Esophagus muscularis mucosa (tissue), 4 donors: ENCODE measurements at places on chromosomes 6 and 20.
A peak's percentile ranks its signal among the peaks of the same experiment; 100 is the strongest.

DNA sequence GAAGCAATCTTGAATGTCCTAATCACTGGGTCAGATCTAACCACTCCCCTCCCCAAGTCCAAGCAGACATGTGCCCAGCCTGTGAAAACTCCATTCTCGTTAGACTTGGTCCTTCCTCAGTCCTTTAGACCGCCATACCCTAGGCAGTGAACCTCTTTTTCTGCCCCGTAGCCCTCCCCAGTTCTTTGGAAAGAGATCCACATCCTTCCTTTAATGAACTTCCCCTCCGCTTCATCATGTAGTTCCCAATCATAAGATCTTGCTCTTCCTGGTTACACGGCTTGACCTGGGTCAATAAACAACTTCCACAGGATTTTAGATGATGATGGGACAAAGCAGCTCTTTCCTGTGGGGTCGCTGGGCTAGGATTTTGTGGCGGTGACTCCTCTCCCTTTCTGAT is 9.6 kb downstream of the AHCY start:
- no peak for DNase-seq

GRCh38 chr6:33781131-33781975 is 7.6 kb downstream of the LEMD2 start:
- DNase-seq, result no peak

DNA sequence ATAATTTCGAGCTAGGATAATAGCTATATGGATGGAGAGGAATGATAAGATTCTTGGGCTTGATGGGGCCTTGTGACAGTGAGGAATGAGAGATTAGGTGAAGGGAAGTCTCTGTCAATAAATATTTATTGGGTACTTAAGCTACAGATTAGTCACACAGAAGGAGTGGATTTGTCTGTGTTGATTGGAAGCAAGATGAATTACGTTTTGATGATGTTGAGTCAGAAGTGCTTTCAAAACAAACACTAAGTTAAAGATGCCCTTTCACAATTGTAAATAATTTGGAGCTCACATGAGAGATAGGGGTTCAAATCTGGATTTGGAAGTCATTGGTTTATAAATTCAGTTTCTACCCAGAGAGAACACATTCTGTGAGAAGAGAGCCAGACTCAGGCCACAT is 834.2 kb downstream of the KIF16B start:
- DNase-seq, result no peak

- DNase-seq, result peak; percentile 64
Observed at GRCh38 chr6:29490552-29490951, 2.8 kb upstream of the MAS1L start.

- DNase-seq, result no peak
Observed at GRCh38 chr6:90412538-90413369, 116.1 kb upstream of the BACH2 start.

DNA sequence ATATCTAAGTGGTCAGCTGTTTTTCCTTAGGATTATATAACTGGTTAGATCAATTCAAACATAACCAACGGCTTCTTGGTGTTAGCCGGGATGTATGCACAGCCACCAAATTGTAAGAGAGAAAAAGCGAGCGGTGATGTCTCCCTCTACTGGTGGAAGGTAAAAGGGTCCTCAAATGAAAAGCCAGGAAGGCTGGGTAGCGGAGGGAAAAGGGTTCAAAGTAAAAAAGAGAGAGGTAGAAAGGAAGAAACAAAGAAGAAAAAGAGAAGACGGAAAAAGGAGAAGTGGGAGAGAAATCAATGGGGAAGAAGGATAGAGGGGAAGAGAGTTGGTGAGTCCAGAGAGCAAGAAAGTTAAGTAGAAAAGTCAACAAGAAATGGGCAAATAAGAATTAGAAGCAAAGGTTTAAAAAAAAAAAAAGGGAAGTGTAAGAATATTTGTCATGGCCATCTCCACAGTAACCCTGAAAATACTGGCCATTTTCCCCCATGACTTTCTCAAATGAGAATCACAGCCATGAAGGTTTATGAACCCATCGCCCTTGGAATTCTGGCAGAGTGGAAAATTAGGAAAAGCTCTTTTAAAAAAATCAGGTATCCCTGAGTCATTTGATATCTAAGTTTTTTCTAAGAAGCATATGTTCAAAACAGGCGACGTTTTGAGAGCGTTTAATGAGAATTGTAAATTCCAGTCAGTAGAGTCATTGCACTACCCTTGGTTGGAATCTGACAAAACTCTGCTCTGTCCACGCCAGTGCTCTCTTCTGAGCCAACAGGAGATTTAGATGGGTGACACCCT is 155.6 kb upstream of the SNX9 start:
- DNase-seq, result no peak

DNA sequence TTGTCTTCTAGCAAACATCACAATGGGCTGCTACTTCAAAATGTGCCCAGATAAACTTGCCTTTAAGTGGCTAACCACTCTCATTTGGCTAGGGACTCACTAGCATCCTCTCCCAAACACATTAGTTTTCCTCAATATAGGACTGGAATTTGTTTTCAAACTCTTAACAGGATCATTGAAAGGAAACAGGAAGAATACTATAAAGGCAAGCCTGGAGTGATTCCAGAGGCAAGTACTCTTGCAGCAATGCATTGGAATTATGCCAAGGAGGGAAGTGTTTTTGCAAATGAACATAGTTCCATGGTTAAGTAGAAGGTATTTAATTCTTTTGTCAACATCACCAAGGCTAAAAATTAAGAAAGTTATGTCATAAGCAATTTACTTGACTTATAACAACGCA is 12.2 kb downstream of the EPHA7 start:
- no peak for DNase-seq

DNA sequence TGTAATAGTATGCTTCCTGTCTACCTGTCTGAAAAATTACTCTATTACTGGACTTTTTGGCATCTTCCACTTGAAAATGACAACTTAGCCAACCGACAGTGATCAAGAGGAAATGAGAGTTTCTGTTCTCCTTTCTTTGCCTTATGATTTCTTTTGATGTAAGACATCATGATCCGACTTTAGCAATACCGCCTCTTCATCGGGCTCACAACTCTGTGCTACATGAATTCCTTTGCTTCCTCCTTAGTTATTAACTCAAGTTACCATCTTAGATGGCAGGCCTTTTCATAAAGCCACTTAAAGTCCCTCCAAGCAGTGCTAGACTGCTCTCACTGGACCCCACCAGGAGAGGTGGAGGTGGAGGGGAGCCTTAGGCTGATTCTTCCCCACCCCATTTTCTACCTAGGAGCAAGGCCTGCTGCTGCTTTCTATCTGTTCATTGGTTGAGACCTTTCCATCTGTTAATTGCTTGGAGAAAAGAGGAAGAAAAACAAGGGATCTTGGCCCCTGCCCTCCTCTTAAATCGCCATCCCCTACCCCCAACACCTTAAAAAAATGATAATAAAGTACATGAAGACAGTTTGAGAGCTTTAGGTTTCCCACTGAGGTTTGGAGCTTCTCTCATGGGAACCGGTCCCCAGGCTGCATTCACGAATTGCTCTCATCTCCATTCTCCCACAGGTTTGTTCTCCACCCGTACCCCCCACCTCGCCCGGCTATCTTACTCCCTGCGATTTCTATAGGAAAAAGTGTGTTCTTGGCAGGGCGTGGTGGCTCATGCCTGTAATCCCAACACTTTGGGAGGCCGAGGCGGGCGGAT is 21.6 kb upstream of the MCM3 start:
- no peak for DNase-seq

DNA sequence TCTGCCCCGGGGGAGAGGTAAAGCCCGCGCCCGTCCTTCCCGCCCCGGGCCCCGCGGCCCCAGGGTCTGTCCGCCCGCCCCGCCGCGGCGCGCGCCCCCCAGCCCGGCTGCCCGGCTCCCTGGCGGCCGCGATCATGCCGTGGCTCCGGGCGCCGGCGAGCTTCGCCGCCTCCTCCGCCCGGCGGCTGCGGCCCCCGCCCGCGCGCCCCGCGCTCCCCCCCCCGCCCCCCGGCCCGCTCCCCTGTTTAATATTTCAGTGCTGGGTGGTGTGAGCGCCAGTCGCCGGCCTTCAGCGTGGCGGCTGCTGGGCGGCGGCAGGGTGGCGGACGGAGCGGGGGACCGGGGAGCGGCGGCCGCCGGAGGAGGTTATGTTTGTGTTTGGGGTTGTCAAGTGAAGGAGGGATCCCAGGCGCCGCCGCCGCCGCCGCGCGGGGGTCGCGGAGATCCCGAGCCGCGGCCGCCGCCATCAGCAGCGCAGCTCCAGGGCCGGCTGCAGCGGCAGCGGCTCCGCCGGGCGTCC is at the start of gene HIVEP1:
Gene HIVEP1, plus strand, starts transcription at position 275 of the 520 bp plus-strand sequence. CDS start 3,317 bp downstream, outside the sequence.
- no peak for DNase-seq

DNA sequence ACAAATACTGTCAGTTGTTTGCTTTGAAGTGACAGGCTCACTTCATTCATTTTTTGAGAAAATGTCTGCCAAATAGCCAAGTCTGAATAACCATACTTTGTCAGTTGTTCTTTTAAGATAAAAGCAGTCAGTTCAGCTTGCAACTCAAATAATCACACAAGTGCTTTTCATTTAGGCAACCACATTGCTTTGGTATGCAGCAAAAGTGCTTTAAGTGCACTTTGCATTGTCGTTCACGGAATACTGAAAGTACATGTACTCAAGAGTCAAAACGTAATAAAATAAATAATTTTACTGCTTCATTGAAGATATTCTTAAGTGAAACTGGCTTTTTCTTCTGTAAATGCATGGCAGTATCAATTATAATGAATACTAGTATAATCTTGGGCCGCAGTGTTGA is 107.2 kb downstream of the MMS22L start:
- DNase-seq, result no peak

GRCh38 chr20:13029687-13030375 is 21.1 kb downstream of the SPTLC3 start:
- DNase-seq, result no peak

DNA sequence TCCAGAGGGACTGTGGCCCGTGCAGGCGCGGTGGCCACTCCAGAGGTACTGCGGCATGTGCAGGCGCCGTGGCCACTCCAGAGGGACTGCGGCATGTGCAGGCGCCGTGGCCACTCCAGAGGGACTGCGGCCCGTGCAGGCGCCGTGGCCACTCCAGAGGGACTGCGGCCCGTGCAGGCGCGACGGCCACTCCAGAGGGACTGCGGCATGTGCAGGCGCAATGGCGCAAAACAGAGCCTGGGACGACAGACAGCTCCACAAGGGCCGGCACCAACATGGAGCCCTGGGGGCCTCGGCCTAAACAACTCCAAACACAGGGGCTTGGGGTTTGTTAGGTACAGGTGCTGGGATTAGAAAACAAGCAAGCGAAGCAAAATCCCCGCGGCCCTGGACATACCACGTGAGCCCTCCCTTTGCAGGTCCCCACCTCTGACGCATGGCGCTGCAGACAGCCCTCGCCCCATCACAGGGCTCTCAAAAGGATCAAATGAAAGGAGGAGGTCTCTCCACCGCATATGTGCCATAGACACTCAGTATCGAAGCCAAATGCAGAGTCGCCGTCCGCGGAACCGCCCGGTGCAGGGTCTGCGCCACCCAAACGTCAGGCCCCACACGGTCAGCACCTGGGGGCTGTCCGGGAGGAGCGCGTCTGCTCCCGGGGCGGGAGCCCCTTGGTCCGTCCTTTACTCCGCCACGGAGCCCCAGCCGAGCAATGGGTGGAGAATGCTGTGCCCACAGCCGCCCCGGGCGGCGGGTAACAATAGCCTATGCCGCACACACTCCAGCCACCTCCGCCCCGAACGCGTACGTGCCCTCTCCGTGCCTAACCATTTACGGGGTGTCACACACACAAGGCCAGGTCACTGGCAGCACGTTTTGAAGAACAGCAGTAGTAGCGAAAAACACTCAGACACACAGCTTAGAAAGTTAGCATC is 85.7 kb downstream of the TAF4 start:
- DNase-seq, result no peak

DNA sequence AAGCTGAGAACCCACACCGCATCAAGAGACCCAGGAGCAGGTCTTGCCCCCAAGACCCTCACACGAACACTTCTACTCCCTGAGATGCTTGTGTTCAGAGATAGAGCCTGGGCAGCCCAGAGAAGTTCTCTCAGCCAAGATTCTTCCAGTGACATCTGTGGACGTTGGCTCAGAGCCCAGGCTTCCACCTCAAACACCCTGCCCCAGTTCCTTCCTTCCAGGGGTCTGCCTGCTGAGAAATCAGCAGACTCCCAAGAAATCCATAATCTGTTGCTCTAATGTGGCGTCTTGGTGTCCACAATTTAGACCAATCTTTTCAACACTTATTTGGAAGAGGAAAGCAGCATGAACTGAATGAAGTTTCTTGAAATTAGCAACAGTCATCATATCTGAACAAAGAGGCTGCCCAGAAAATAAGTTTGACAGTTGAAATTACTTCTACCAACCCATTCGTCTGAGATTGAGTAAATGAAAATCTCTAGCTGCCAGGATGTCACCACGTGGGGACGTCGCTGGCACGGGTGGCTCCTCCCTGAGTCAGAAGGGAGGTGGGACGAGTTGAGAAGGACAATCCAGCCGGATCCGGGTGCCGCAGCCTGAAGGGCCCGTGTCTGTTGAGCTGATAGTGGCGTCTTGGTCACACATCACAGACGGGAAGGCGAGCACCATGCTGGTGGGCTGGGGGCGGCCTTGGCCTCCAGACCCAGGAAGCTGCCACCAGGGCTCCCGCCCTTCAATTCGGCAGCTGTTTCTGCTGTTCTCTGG is 400.9 kb downstream of the TAF4 start:
- no peak for DNase-seq

DNA sequence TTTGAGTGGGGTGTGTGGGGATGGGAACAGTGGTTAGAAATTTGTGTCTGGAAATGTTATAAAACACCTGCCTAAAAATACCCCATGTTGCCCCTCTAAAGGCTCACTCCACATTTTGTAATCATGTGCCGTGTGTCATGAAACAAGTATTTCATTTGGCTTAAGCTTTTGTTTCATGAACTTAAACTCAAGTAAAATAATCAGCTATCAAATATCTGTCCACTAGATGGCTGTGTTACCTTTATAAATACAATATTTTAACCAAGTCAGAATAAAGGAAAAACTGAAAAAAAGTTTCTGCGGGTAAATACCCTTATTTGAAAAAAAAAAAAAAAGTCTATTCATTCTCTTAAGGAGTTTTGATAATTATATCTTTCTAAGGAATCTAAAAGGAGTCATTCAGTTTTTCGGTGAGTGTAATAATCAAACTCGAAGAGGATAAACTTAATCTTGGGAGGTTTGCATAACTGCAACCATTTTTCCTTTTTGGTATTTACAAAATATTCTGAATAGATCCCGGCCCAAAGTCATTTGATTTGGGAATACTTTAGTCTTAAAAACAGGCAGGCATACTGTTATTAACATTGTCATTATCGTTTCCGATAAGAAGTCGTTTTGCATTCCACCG is 29.9 kb upstream of the MTRF1L start:
- DNase-seq, result no peak

DNA sequence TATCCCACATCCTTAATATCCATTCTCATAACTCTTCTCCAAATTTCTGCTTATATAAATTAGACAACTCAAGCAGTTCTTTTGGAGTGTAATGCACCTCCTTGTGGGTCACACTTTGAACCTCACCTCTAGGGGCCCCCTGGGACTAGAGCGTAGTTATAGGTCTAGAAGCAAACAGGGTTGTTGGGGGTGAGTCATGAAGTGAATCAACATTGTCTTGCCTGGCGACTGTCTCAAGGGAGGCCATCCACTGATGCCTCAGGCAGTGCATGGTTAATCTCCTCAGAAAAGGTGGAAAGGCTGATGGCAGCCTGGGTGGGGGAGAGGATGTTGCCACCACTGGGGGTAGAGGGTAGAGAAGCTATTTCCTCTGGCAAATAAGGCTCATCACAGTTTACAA is 129.1 kb downstream of the TNFRSF21 start:
- peak; percentile 47 for DNase-seq

GRCh38 chr6:13412639-13413465 is 74.5 kb downstream of the GFOD1 start:
- DNase-seq, result no peak

GRCh38 chr6:100440935-100441334 is 23.8 kb downstream of the SIM1 start:
- DNase-seq, result peak; percentile 70
